ENCODE measurements at places on chromosomes 1 and 21. TPM values are rescaled to one million over a fixed set of nuclear protein-coding genes. Genes with fewer than 3 reads are reported as not detected.

KCNE2 gene
- polyA plus RNA-seq: 0.25 TPM

VSIG8 gene
- 0.37 TPM for polyA plus RNA-seq

IGSF3 gene
- 81.1 TPM for polyA plus RNA-seq

GBP6 gene
- not detected for polyA plus RNA-seq

RHOU gene
- 13.0 TPM for polyA plus RNA-seq

CACNA1S gene
- polyA plus RNA-seq: 0.05 TPM

XKR8 gene
- not detected for polyA plus RNA-seq

SIK1 gene
- 2.0 TPM for polyA plus RNA-seq

RPS6KA1 gene
- polyA plus RNA-seq: 7.9 TPM

CSMD2 gene
- 9.6 TPM for polyA plus RNA-seq

TRIM67 gene
- 8.0 TPM for polyA plus RNA-seq

ESRRG gene
- polyA plus RNA-seq: 4.9 TPM

UTS2 gene
- polyA plus RNA-seq: 2.4 TPM

All from neural cell (in vitro differentiated cells).